Liver (tissue), 10 donors: ENCODE measurements at places on chromosomes 6 and 20. TPM values are rescaled to one million over a fixed set of nuclear protein-coding genes. Genes with fewer than 3 reads are reported as not detected.

The LRRN4 gene
- 0.15 TPM for polyA plus RNA-seq

The FGD2 gene
- polyA plus RNA-seq: 4.6 TPM

The BANF2 gene
- polyA plus RNA-seq: not detected

DNA sequence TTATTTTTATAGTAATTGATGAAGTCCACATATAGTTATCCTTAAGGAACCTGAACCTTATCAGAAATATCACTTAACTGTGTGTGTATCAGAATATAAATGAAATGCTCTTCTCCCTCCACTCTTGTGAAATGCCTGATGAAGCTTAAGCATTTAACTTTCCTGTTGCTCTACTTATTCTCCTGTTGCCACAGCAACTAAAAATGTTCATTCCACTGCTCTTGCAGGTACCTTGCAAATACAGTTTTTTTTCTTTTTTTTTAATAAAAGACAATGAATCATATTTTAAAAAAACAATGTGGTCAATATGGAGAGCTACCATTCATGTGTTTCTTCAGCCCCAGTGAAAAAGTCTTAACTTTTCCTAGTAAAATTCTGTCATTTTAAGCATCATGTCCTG, 210.3 kb downstream of the RFPL4B start:
- no peak overlapping the region for H3K4me3 ChIP-seq
- DNase-seq: no peak
- H3K36me3 ChIP-seq: no peaks in the 10 kb centered on the region
- no peaks in the 10 kb centered on the region for H3K27me3 ChIP-seq
- no peaks in the 10 kb centered on the region for H3K4me1 ChIP-seq
- no peak overlapping the region for H3K27ac ChIP-seq

DNA sequence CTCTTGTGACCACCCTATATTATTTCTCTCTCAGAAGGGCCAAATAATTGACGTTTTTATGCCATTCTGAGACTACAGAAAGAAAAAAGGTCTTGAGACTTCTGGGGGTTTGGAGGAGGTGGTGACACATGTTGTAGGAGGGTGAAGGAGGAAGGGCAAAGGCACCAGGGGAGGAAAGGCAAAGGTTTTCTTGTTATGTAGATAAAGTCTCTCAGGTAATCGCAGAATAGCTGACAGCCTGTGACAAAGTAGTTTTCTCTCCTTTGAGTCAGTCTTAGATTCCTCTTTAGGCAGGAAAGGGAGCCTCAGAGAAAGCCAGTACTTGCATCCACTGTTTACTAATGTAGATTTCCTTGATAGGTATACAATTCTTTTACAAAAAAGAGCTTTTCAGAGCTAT, 23.6 kb downstream of the OR2B2 start:
- peaks cover 7% of the 10 kb centered on the region for H3K4me1 ChIP-seq
- H3K27ac ChIP-seq: no peak overlapping the region
- DNase-seq: no peak
- no peaks in the 10 kb centered on the region for H3K27me3 ChIP-seq

DNA sequence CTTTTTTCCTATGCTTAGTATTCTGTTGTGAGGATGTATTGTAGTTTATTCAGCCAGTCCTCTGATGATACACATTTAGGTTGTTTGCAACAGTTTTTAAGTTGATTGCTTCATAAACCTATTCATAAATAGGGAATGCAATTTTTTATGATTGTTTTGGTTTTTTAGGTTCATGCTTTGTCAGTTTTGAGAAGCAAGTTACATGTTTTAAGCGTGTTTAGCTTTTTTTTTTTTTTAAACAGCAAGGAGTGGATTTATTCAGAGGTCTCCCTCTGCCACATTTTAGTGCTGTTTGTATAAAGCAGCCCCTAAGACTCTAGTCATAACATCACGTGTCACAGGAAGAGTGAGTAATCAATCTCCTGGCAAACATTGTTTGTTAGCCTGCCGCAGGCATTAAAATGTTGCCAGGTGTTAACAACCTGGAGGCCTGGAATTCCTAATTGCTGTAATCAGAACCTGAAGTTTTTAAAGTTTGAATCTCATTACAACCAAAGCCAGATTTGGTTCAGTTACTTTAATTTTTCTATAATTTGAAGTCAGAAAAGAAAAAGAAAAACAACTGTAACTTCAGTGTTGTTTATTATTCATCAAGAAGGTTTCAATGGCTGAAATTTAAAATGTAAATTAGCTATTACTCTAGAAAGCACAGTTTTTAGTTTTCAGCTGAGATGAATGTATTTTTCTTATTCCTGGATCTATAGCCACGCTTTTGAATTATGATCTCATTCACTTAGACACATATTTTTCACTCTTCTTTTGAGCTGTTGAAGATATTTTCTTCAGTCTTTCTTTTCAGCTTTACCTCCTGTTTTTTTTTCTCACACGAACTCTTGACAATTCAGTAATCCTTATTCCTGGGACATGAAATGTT, 59.2 kb downstream of the KCNS1 start:
- DNase-seq: no peak
- no peak overlapping the region for H3K4me3 ChIP-seq
- no peak overlapping the region for H3K27ac ChIP-seq
- peaks cover 1% of the 10 kb centered on the region for H3K4me1 ChIP-seq
- no peaks in the 10 kb centered on the region for H3K36me3 ChIP-seq

- no peak overlapping the region for H3K4me3 ChIP-seq
- H3K36me3 ChIP-seq: peaks cover 11% of the 10 kb centered on the region
- peaks cover 7% of the 10 kb centered on the region for H3K4me1 ChIP-seq
- peaks cover 3% of the 10 kb centered on the region for H3K27me3 ChIP-seq
- peak; percentile 72 for DNase-seq
Observed at GRCh38 chr20:64038565-64039292, 2.7 kb downstream of the C20orf204 start.

- no peak overlapping the region for H3K27ac ChIP-seq
- no peaks in the 10 kb centered on the region for H3K27me3 ChIP-seq
- H3K4me3 ChIP-seq: no peak overlapping the region
- no peak for DNase-seq
Observed at GRCh38 chr6:88238065-88238464, 71.9 kb upstream of the CNR1 start.

DNA sequence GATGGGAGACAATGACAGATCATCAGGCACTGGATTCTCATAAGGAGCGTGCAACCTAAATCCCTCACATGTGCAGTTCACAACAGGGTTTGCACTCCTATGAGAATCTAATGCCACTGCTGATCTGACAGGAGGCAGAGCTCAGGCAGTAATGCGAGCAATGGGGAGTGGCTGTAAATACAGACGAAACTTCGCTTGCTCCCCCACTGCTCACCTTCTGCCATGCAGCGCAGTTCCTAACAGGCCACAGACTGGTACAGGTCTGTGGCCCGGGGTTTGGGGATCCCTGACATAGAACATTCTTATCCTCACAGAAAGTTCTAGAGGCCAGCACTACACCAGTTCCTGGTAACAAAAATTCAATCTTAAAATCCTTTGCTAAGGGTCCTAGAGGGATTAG, 23.2 kb downstream of the RRAGD start:
- no peaks in the 10 kb centered on the region for H3K36me3 ChIP-seq
- H3K4me1 ChIP-seq: no peaks in the 10 kb centered on the region
- no peak for DNase-seq
- no peak overlapping the region for H3K27ac ChIP-seq

DNA sequence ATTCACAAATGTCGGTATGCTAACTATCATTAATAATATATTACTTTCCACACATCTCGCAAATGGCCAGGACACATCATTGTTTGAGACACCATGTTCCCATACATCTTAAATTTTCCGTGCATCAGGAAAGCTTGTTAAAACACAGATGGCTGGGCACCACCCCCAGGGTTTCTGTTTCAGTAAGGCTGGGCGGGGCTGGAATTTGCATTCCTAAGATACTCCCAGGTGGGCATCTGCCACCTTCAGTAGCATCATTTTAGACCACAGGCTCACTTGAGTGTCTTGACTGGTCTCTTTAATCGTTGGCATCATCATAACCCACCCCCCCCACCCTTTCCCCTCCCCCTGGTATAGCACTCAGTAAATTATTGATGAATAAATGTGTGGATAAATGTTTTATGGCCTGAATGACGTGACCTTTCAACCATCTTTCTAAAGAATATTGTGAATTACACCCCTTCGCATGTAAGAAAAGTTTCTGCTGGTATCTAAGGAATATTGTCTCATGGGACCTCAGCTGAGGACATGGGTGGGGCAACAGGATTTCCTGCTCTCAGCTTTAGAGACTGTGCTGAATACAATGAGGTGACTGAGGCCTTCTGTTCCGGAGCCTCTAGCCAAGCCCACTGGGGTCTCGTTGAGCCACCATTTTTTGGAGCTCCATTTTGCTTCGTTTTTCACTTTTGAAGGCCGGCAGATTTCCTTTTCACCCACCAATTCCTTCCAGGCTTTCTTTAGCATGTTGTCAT, 124.1 kb upstream of the NEDD9 start:
- no peak for DNase-seq
- H3K27me3 ChIP-seq: no peaks in the 10 kb centered on the region
- H3K36me3 ChIP-seq: no peaks in the 10 kb centered on the region
- no peaks in the 10 kb centered on the region for H3K4me1 ChIP-seq

The SDCBP2 gene
- 5.8 TPM for polyA plus RNA-seq

GRCh38 chr6:5531853-5532375, 270.6 kb downstream of the FARS2 start:
- DNase-seq: no peak
- H3K27ac ChIP-seq: no peak overlapping the region
- no peak overlapping the region for H3K4me3 ChIP-seq

The FAM83C gene
- polyA plus RNA-seq: not detected

- DNase-seq: no peak
- peaks cover 2% of the 10 kb centered on the region for H3K4me1 ChIP-seq
- no peaks in the 10 kb centered on the region for H3K27me3 ChIP-seq
- no peaks in the 10 kb centered on the region for H3K36me3 ChIP-seq
- H3K27ac ChIP-seq: no peak overlapping the region
Observed at GRCh38 chr6:165769401-165769800, 106.4 kb upstream of the PDE10A start.

DNA sequence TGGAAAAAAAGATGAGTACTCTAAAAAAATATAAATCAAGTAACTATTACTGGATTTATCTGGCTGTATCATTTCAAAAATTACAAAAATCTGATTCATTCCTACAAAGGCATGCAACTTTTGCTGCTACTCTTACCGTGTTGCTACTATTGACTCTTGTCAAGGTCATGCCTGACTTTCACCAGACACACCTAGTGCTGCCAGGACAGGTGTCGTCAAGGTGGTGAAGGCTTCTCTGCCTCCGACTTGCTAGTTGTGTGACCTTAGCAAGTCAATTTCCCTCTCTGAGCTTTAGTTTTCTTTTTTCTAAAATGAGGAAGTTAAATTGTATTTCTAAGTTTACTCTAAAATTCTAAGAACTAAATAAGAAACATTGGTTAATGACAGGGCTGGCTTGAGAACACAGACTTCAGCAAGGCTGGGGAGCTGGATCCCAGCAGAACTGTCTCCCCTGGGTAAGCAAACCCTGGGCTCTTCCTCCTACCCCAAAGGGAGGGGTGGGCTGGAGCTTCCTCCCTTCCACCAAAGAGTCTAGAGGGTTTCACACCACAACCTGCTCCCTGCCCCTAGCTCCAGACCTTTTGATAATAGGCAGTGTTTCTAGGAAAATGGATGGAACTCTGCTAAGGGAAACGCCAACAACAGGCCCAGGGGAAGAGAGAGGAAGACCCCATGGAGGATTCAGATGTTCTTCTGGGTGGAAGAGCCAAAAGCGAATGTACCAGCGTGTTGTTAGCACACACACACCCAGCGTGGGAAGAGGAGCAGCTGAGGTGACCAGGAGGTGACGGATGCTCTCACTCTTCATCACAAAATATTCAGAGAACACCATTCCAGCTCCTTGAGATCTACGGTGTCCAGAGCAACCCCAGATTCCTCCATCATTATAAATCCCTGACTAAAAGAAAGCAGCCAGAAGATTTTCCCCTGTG, 47.9 kb upstream of the CITED2 start:
- H3K4me3 ChIP-seq: no peak overlapping the region
- H3K36me3 ChIP-seq: no peaks in the 10 kb centered on the region
- H3K27ac ChIP-seq: no peak overlapping the region
- no peaks in the 10 kb centered on the region for H3K27me3 ChIP-seq
- no peaks in the 10 kb centered on the region for H3K4me1 ChIP-seq

The TGM3 gene
- polyA plus RNA-seq: 0.28 TPM

DNA sequence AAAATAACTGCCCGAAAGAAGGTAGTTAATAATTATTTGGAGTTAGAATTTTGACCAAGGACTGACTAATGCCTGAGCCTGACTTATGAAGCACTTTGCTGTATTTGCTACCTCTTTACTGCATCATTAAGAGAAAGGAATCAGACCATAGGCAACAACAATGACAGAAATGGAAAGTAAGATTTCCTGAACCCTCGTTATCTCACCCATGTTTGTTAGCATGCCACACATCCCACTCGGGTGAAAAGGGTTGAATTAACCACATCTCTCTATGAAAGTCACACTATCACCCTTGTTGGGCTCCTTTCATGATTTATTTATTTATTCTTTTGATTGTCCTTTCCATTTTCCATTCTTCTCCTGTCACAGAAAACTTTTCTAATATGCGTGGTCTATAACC, 59.6 kb downstream of the OLIG3 start:
- no peaks in the 10 kb centered on the region for H3K27me3 ChIP-seq
- H3K27ac ChIP-seq: no peak overlapping the region
- H3K36me3 ChIP-seq: no peaks in the 10 kb centered on the region
- no peaks in the 10 kb centered on the region for H3K4me1 ChIP-seq
- no peak overlapping the region for H3K4me3 ChIP-seq
- DNase-seq: no peak

- no peaks in the 10 kb centered on the region for H3K27me3 ChIP-seq
- H3K27ac ChIP-seq: peak overlapping the region; percentile 25
- H3K4me3 ChIP-seq: peak overlapping the region; percentile 79
Observed at GRCh38 chr6:33272275-33273128, 627 bp downstream of the RPS18 start.

DNA sequence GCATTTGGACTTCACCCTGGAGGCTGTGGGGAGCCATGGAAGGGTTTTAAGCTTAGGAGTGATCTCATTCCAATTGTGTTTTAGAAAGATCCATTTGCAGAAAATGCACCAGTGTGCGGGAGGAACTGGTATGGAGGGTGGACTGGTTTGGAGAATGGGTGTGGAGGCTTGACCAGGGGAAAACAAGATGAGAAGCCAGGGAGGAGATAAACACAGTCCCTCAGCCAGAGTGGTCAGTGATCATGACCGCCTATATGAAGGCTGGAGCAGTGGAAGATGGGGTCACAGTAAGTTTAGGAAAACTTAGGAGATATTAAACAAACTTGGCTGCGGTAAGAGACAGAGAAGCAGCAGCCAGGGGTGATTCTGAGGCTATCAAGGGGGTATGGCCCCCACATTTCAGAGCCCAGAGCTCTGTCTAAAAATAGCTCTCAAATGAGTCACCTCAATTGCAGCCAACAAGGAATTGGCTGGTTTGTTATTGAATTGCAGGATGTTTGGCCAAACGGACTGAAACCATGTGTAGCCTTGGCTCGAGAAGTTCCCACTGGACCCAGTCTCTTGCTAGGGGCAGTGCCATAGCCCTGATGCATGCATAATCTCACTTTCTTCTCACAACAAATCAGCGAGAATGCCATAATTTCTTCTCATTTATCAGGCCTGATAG, 159.9 kb upstream of the TOP1 start:
- H3K27me3 ChIP-seq: no peaks in the 10 kb centered on the region
- no peak for DNase-seq
- H3K4me1 ChIP-seq: no peaks in the 10 kb centered on the region
- H3K27ac ChIP-seq: no peak overlapping the region
- no peaks in the 10 kb centered on the region for H3K36me3 ChIP-seq
- no peak overlapping the region for H3K4me3 ChIP-seq
